ENCODE measurements at places on chromosomes 6 and 20.

GRCh38 chr20:35561268-35561667 lies 19.4 kb downstream of the ERGIC3 start:
- no peak for DNase-seq

GRCh38 chr6:135909737-135910387 lies 58.4 kb downstream of the PDE7B start:
- peak; percentile 71 for DNase-seq

DNA sequence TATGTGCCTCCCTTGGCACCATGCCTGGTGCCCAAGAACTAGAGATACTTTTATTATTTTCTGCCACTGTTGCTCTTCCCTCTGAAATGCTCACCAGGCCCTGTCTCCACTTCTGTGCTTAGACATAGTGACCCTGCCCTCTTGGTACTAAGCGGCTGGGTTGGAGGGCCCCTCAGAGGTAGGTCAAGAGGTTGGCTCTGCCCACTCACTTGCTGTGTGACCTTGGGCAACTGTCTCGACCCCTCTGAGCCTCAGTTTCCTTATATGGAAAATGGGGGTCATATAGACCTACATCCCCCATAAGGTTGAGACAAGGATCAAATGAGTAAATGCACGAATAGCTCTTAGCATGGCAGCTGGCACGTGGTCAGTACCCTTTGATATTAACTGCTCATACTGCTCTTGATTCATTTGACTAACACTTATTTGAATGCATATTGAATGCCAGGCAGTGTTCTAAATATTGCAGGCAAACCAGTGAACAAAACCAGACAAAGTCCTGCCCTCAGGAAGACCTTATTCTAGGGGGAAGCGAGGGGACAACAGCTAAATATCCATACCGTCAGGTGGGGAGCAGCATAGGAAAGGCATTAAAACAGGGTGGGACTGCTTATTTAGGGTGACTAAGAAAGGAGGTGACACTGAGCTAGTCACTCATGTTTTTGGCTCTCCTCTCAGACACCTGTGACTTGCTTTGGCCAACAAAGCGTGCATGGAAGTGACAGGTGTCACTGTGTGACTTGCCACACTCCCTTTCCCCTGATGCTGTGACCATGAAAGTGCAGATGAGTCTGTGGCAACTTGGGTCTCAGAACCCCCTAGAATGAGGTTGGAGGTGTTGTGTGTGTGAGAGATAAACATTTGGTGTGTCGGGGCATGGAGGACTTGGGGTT lies 14.3 kb upstream of the SPO11 start:
- no peak for DNase-seq

DNA sequence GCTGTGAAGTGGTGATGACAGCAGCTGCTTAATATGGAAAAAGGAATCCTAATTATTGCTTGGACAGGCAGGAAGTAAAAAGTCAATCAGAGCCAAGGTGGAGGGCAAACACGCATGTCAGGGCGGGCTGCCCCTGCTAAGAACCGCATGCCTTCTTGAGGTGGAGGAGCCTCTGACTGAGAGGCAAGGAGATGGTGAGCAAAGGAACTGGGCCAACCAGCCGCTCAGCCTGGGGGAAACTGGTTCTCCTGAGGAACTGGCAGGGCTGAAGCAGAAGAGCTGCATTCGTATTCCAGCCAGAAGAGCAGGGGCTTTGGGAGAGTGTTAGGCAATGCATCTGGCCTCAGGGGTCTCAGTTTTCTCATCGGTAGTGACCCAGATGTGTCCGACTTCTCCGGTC lies 13.1 kb upstream of the MLN start:
- DNase-seq = no peak

DNA sequence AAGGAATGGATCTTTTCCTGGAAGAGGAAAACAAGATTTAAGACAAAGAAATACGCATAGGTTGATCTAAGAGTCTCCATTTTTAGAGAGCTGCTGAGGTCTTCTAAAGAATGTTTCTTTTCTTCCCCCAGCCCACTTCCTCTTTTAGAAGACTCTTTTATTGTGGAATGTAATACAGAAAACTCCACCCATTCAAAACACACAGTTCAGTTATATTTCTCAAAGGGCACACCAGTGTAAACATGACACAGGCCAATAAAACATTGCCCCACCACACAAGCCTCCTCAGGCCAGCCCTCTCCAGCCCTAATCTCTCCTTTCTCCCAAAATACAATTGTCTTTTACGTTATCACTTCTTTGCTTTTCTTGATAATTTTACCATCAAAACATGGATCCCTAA lies 42.8 kb downstream of the SLC35B3 start:
- no peak for DNase-seq

- no peak for DNase-seq
Measured at GRCh38 chr20:47792021-47792618, 6.8 kb upstream of the SULF2 start.

DNA sequence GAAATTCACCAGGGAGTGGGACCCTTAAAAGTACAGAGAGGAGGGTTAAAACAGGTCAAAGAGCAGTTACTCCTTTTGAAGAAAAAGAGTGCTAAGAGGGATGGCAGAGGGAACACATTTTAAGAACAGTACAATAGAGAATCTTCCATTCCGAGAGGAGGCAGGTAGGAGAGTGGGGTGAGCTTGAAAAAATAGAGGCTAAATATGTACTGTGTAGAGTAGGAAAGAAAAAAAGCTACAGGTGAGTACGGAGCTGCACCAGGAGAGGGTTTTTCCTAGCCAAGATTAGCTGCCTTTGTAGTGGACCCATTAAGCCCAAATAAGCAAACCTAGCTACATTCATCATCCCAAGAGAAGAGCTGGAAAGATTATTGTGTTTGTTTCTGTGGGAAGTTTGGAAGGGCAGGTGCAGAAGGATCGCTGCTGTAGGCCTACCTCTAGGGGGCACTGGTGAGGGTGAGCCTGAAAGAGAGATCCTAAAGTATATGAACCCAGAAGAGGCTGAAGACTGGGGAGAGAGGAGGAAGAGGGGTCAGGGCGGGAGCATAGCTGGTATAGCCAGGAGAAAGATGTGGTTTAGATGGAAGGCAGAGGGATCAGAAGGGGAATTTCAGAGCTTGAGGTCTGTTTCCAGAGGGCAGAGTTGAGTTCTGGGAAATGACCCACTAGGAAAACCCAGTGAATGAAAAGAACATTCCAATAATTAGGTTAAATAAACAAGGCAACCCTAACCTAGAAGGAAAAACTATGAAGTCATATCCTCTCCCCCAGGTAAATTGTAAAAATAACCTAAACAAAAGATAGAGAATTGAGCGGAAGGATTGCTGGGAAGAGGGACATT lies 50.2 kb upstream of the HINT3 start:
- peak; percentile 33 for DNase-seq

DNA sequence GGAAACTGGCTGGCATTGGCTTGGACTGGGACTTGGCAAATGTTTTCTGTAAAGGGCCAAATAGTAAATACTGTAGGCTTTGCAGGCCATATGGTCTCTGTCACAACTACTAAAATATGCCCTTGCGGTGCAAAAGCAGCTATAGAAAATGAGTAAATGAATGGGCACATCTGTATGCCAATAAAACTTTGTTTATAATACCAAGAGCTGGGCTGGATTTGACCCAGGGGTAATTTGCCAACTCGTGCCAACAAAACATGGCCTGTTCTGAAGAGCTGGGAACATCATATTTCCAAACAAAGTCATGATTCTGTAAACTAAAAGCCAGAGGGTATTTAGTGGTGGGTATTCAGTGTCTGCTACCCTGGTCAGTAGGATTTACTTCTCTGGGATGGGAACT lies 320.1 kb upstream of the SOX4 start:
- DNase-seq = no peak

- DNase-seq = peak; percentile 75
Measured at GRCh38 chr6:42390228-42390934, 61.3 kb downstream of the TRERF1 start.

GRCh38 chr6:110557199-110557598 lies 80.8 kb upstream of the SLC22A16 start:
- DNase-seq = no peak

GRCh38 chr6:146194434-146194833 lies 165.6 kb downstream of the GRM1 start:
- DNase-seq = no peak

Data from CD4-positive, alpha-beta T cell treated with Interleukin-6 at 100 ng/mL for 8 hours (primary cell).